ENCODE measurements at places on chromosomes 6 and 20. TPM values are rescaled to one million over a fixed set of nuclear protein-coding genes. Genes with fewer than 3 reads are reported as not detected.

TMEM200A gene
- 18.8 TPM for total RNA-seq

PACSIN1 gene
- total RNA-seq: not detected

EMILIN3 gene
- total RNA-seq: 0.40 TPM

CST2 gene
- not detected for total RNA-seq

AAR2 gene
- total RNA-seq: 25.5 TPM

PGBD1 gene
- total RNA-seq: 3.0 TPM

DEFB132 gene
- not detected for total RNA-seq

GRCh38 chr20:18165553-18165952, 27.9 kb downstream of the KAT14 start:
- peaks cover 8% of the 10 kb centered on the region for H3K36me3 ChIP-seq
- no peaks in the 10 kb centered on the region for H3K27me3 ChIP-seq
- DNase-seq: no peak
- H3K27ac ChIP-seq: no peak overlapping the region

- H3K4me3 ChIP-seq: no peak overlapping the region
- peak overlapping the region; percentile 31 for H3K27ac ChIP-seq
- H3K36me3 ChIP-seq: peaks cover 20% of the 10 kb centered on the region
- no peaks in the 10 kb centered on the region for H3K27me3 ChIP-seq
- H3K4me1 ChIP-seq: peaks cover 20% of the 10 kb centered on the region
Measured at GRCh38 chr20:31566319-31566657, 38.8 kb upstream of the ID1 start.

- H3K4me1 ChIP-seq: no peaks in the 10 kb centered on the region
- no peaks in the 10 kb centered on the region for H3K36me3 ChIP-seq
- DNase-seq: no peak
- no peaks in the 10 kb centered on the region for H3K27me3 ChIP-seq
Measured at GRCh38 chr6:147950623-147950987, 392.0 kb upstream of the SASH1 start.

- no peaks in the 10 kb centered on the region for H3K4me1 ChIP-seq
- no peak for DNase-seq
- no peaks in the 10 kb centered on the region for H3K36me3 ChIP-seq
- H3K27ac ChIP-seq: no peak overlapping the region
Measured at GRCh38 chr20:7352165-7352564, 584.7 kb downstream of the BMP2 start.

- H3K36me3 ChIP-seq: no peaks in the 10 kb centered on the region
- no peak overlapping the region for H3K27ac ChIP-seq
- no peak overlapping the region for H3K4me3 ChIP-seq
- no peaks in the 10 kb centered on the region for H3K4me1 ChIP-seq
- H3K27me3 ChIP-seq: no peaks in the 10 kb centered on the region
Measured at GRCh38 chr20:62423326-62423706, 4.0 kb downstream of the RBBP8NL start.

DNA sequence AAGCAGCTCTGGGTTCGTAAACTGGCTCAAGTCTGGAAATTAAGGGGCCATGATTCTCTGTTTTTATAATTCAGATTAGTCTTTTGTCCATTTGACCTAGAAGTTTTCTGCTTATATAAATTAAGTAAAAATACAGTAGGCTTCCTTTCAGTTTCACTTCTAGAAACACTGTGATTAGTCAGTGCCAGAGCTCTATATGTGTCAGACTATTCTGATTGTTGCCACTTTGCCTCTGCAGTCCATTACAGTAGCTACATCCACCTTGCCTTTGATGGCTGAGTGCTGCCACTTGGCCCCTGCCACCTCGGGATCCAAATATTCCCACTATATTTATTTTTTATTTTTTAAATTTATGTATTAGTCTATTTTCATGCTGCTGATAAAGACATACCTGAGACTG, 7.9 kb downstream of the ZC2HC1B start:
- no peaks in the 10 kb centered on the region for H3K4me1 ChIP-seq
- H3K27me3 ChIP-seq: no peaks in the 10 kb centered on the region
- H3K4me3 ChIP-seq: no peak overlapping the region
- no peak for DNase-seq
- H3K27ac ChIP-seq: no peak overlapping the region

- H3K36me3 ChIP-seq: no peaks in the 10 kb centered on the region
- no peak for DNase-seq
- H3K4me3 ChIP-seq: peak overlapping the region; percentile 11
- peaks cover 33% of the 10 kb centered on the region for H3K4me1 ChIP-seq
- H3K27ac ChIP-seq: peak overlapping the region; percentile 67
Measured at GRCh38 chr6:1312473-1313367, 822 bp downstream of the FOXQ1 start.

DNA sequence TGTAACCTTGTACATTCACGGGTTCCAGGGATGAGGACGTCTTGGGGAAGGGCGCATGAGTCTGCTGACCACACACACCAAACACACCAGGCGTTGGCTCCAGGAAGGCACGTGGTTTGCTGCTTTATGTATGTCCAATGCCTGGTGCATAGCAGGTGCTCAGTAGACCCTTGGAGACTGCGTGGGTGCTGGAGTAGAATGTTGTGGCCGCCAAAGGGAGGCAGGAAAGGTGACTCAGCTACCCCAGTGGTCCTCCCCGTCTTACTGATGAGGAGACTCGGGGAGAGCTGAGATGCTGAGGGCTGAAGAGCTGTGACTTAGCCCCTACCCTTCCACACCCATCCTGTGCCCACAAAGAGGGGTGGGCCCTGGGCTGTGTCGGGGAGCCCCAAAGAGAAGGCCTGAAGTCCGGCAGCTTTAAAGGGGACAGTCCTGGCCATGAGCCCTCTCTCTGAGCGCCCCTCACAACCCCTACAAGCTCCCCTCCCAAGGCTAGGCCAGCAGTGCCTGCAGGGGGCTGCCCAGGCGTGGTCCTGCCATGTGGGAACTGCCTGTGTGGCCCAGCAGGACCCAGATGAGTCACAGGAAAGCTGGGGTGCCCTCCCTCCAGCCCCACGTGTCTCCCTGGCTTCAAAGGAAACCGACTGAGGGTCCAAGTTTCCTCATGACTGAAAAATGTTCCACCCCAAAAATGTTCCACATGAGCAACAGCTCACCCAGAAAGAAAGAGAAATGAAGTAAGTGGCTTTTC, 28.0 kb upstream of the PTGIS start:
- H3K27ac ChIP-seq: peak overlapping the region; percentile 20
- H3K36me3 ChIP-seq: no peaks in the 10 kb centered on the region
- H3K27me3 ChIP-seq: no peaks in the 10 kb centered on the region
- no peak for DNase-seq

DNA sequence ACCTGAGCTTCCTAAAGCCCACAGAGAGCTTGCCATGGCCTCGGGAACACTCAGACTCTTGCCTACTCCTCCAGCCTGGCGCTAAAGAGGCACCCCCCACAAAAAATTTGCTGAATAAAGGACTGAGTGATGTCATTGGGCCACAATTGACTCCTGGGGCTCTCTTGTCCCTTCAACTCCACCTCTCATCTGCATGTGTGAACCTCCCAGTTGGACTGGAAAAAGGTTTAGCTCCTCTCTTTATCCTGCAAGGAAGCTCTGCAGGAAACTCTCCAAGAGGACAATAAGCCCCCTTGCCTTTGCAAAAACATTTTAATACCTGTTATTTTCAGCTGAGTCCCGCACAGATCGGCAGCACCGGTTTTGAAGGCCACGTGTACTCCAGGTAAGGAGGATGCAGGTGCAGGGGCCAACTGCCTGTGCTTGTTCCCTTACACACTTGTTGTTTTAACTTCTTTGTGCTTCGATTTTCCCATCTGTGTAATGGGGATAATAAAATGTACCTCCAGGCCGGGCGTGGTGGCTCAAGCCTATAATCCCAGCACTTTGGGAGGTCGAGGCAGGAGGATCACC, 107.3 kb downstream of the TFAP2C start:
- no peak for DNase-seq
- peaks cover 22% of the 10 kb centered on the region for H3K27me3 ChIP-seq
- no peaks in the 10 kb centered on the region for H3K36me3 ChIP-seq
- H3K4me1 ChIP-seq: no peaks in the 10 kb centered on the region

GRCh38 chr6:100952006-100952405, 70.9 kb upstream of the ASCC3 start:
- no peaks in the 10 kb centered on the region for H3K27me3 ChIP-seq
- no peak overlapping the region for H3K27ac ChIP-seq
- no peak overlapping the region for H3K4me3 ChIP-seq
- H3K4me1 ChIP-seq: no peaks in the 10 kb centered on the region
- peak; percentile 14 for DNase-seq

GRCh38 chr20:7966176-7966575, 25.9 kb upstream of the HAO1 start:
- no peak overlapping the region for H3K4me3 ChIP-seq
- H3K4me1 ChIP-seq: no peaks in the 10 kb centered on the region
- H3K27ac ChIP-seq: no peak overlapping the region
- H3K27me3 ChIP-seq: no peaks in the 10 kb centered on the region

GRCh38 chr6:159095616-159096015, 50.8 kb upstream of the TAGAP start:
- no peak overlapping the region for H3K4me3 ChIP-seq
- DNase-seq: no peak
- no peaks in the 10 kb centered on the region for H3K36me3 ChIP-seq

DNA sequence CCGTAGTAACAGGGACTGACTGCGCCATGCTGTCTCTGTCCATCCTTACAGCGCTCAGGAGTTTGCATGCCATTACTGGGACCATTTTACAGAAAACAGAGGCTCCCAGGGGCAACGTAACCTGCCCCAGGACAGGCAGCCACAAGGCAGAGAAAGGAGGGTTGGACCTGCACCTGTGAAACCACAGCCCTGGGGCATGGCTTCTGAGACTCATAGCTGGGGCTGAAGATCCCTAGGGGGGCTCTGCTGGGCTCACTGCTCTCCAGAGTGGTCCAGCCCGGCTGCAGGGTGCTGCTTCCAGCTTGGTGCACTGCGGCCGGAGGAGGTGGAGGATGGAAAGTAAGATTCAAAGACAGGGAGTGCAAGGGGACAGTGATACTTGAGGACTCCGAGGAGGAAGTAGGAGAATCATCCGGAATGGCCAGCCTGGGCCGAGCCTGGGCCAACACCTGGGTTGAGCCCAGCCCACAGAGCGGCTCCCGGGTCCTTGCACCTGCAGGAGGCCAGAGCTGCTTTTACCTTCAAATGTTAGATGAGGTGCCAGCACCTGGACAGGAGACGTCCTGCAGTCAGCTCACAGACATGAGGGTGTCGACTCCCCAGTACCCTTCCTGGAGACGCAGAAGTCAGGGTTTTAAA, 183.2 kb downstream of the CDH4 start:
- no peaks in the 10 kb centered on the region for H3K36me3 ChIP-seq
- no peaks in the 10 kb centered on the region for H3K4me1 ChIP-seq
- H3K4me3 ChIP-seq: no peak overlapping the region
- DNase-seq: no peak
- peaks cover 16% of the 10 kb centered on the region for H3K27me3 ChIP-seq
